Large intestine (tissue), 12 donors: ENCODE measurements at places on chromosomes 13 and 19. TPM values are rescaled to one million over a fixed set of nuclear protein-coding genes. Genes with fewer than 3 reads are reported as not detected.

DNA sequence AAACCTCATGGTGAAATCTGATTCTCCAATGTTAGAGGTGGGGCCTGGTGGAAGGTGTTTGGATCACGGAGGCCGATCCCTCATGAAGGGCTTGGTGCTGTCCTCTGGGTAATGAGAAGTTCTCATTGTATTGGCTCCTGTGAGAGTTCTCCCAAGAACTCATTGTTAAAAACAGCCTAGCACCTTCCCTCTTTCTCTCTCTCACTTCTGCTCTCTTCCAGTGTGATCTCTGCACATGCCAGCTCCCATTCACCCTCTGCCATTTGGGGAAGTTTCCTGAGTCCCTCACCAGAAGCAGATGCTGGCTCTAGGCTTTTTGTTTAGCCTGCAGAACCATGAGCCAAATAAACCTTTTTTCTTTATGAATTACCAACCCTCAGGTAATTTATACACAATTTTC, 3.1 kb upstream of the SUCLA2 start:
- no peaks in the 10 kb centered on the region for H3K27me3 ChIP-seq
- H3K4me3 ChIP-seq: no peak overlapping the region
- no peak for DNase-seq
- H3K4me1 ChIP-seq: no peaks in the 10 kb centered on the region

- H3K27me3 ChIP-seq: no peaks in the 10 kb centered on the region
- peak; percentile 88 for DNase-seq
- H3K36me3 ChIP-seq: peaks cover 47% of the 10 kb centered on the region
- H3K4me3 ChIP-seq: peak overlapping the region; percentile 97
These were observed 3.9 kb downstream of the SLC1A5 start for GRCh38 chr19:46784262-46785053.

DNA sequence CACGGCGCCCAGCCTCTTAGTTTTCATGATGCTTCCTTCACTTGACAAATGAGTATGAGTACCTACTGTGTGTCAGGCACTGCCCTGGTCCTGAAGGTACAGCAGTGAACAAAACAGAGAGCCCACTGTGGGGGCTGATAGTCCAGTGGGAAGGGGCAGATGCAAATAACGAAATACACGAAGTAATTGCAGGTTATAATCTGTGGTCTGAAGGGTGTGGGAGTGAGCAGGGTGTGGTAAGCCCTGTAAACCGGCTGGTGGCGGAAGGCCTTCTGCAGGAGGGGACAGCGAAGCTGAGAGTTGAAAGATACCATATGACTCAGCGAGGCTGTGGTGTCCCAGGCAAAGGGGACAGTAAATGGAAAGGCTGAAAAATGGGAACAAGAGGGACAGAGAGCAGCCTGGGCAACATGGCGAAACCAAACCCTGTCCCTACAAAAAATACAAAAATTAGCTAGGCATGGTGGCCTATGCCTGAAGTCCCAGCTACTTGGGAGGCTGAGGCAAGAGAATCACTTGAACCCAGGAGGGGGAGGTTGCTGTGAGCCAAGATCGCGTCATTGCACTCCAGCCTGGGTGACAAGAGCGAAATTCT, 60.5 kb downstream of the MAP4K1 start:
- no peaks in the 10 kb centered on the region for H3K27me3 ChIP-seq
- no peak overlapping the region for H3K4me3 ChIP-seq

GRCh38 chr19:50430888-50431342, 1.8 kb upstream of the MYBPC2 start:
- H3K27me3 ChIP-seq: peaks cover 56% of the 10 kb centered on the region
- DNase-seq: no peak
- H3K27ac ChIP-seq: no peak overlapping the region
- peaks cover 14% of the 10 kb centered on the region for H3K4me1 ChIP-seq

DNA sequence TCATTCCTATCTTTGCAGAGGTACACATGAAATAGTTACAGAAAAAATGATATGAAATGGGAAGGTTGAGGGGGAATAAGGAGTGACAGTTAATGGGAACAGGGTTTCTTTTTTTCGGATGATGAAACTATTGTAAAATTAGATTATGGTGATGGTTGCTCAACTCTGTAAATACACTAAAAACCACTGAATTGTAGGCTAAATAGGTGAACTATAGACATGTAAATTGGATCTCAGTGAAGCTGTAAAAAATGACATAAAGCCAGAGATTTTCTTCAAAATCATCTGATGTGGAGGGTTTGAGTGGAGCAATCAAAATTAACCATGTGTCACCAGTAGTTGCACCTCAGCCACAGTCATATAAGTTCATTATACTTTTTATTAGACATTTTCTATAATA, 6.6 kb upstream of the FLT3 start:
- H3K36me3 ChIP-seq: no peaks in the 10 kb centered on the region
- H3K4me3 ChIP-seq: no peak overlapping the region
- no peak for DNase-seq
- H3K27me3 ChIP-seq: peaks cover 21% of the 10 kb centered on the region
- H3K27ac ChIP-seq: no peak overlapping the region
- no peaks in the 10 kb centered on the region for H3K4me1 ChIP-seq

- no peaks in the 10 kb centered on the region for H3K36me3 ChIP-seq
- no peak for DNase-seq
- H3K27me3 ChIP-seq: no peaks in the 10 kb centered on the region
- H3K4me3 ChIP-seq: no peak overlapping the region
- H3K27ac ChIP-seq: no peak overlapping the region
- H3K4me1 ChIP-seq: peaks cover 22% of the 10 kb centered on the region
These were observed 14.8 kb upstream of the FCGBP start for GRCh38 chr19:39949026-39949747.

GRCh38 chr13:80245162-80245733, 95.7 kb downstream of the SPRY2 start:
- no peak overlapping the region for H3K4me3 ChIP-seq
- no peak overlapping the region for H3K27ac ChIP-seq
- DNase-seq: no peak
- no peaks in the 10 kb centered on the region for H3K4me1 ChIP-seq
- no peaks in the 10 kb centered on the region for H3K27me3 ChIP-seq

GRCh38 chr19:11016631-11017030, 55.8 kb downstream of the SMARCA4 start:
- H3K4me1 ChIP-seq: peaks cover 18% of the 10 kb centered on the region
- H3K27ac ChIP-seq: no peak overlapping the region
- no peaks in the 10 kb centered on the region for H3K27me3 ChIP-seq
- no peak for DNase-seq
- no peak overlapping the region for H3K4me3 ChIP-seq
- peaks cover 93% of the 10 kb centered on the region for H3K36me3 ChIP-seq

DNA sequence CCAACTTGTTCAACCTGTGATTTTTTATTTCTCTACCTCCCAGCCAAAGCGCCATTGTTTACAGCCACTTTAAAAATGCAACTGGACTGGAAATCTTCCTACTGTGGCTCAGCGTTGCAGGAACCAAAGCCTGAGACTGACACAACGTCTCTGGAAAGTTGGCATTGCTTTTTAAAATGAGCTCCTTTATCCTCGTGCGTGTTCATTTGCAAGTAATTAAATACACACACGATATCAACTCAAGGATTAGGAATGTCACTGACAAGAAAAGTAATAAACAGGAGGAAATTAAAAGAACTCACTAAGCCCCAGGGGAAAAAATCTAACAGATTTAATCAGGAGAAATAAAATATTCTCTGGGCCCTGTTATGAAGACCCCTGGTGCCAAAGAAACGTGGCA, 184.6 kb upstream of the IRS2 start:
- no peaks in the 10 kb centered on the region for H3K27me3 ChIP-seq
- no peak overlapping the region for H3K27ac ChIP-seq
- no peaks in the 10 kb centered on the region for H3K36me3 ChIP-seq
- no peak overlapping the region for H3K4me3 ChIP-seq
- DNase-seq: no peak

DNA sequence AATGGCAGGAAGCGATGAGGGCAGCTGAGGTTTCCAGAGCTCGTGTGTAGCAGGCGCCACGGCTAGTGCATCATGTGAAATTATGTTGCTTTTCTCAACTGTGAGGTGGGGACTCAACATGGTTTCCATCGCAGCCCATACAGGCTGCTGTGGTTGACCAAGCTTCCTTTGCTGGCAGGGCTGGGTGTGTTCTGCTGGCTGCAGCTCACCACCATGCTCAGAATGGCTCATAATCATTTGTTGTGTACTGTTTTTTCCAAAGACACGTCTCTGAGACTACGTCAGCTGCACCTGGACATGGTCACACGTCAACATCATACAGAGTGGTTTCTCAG, 16.1 kb upstream of the RASA3 start:
- H3K4me3 ChIP-seq: no peak overlapping the region
- no peak overlapping the region for H3K27ac ChIP-seq
- H3K27me3 ChIP-seq: no peaks in the 10 kb centered on the region
- no peaks in the 10 kb centered on the region for H3K36me3 ChIP-seq

- no peak overlapping the region for H3K27ac ChIP-seq
- H3K36me3 ChIP-seq: no peaks in the 10 kb centered on the region
- H3K4me1 ChIP-seq: no peaks in the 10 kb centered on the region
- H3K4me3 ChIP-seq: no peak overlapping the region
- H3K27me3 ChIP-seq: no peaks in the 10 kb centered on the region
- no peak for DNase-seq
These were observed 23.5 kb downstream of the FAM187B start for GRCh38 chr19:35204799-35205732.

DNA sequence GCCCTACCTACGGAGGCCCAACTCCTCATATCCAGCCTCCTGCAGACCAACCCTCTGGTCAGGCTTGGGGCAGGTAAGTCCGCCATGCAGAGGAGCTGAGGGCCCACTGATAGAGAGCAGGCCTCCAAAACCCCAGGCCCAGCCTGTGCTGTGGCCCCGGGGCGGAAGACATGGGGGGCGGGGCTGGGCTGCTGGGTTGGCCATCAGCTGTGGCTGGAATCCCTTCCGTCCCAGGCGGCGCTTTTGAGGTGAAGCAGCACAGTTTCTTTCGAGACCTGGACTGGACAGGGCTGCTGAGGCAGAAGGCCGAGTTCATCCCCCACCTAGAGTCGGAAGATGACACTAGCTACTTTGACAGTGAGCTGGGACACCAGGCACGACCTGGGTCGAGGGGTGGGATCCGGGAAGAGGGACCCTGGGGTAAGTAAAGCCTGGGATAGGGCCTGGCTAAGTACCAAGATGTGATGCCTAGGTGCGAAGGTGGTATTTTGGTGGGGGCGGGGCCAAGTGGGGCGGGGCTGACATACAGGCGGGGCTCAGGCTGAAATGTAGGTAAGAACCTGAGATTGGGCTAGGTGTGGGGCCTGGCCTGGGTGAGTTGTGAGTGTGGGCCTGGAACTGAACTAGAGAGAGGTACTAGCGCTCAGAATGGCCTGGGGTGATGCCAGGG, 15.4 kb downstream of the DNASE2 start:
- no peaks in the 10 kb centered on the region for H3K4me1 ChIP-seq
- no peak for DNase-seq
- no peak overlapping the region for H3K27ac ChIP-seq

- H3K4me1 ChIP-seq: peaks cover 4% of the 10 kb centered on the region
- H3K36me3 ChIP-seq: peaks cover 7% of the 10 kb centered on the region
- no peaks in the 10 kb centered on the region for H3K27me3 ChIP-seq
- H3K4me3 ChIP-seq: no peak overlapping the region
These were observed 20.6 kb downstream of the BRSK1 start for GRCh38 chr19:55304279-55304978.

DNA sequence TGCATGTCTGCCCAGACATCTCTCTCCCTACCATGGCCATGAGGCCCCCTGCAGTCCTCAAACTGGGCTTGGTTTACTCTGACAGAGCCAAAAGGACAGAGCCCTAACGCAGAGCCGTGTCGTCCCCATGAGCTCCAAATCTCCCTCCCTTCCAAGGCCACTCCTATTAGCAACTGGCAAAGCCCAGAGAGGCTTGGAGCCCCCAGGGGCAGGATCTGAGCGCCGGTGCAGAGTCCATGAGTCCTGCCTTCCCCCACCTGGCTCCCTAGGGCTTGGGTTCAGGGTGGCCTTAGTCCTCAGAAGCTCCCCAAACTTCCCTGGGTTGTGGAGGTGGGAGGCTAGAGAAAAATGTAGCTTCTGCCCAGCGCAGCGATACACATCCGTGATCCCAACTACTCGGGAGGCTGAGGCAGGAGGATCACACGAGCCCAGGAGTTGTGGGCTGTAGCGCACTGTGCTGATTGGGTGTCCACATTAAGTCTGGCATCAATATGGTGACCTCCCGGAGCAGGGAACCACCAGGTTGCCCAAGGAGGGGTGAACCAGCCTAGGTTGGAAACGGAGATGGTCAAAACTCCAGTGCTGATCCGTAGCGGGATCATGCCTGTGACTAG, 7.4 kb upstream of the PGPEP1 start:
- DNase-seq: peak; percentile 35
- no peak overlapping the region for H3K27ac ChIP-seq
- H3K4me3 ChIP-seq: no peak overlapping the region
- peaks cover 42% of the 10 kb centered on the region for H3K4me1 ChIP-seq
- no peaks in the 10 kb centered on the region for H3K36me3 ChIP-seq

DNA sequence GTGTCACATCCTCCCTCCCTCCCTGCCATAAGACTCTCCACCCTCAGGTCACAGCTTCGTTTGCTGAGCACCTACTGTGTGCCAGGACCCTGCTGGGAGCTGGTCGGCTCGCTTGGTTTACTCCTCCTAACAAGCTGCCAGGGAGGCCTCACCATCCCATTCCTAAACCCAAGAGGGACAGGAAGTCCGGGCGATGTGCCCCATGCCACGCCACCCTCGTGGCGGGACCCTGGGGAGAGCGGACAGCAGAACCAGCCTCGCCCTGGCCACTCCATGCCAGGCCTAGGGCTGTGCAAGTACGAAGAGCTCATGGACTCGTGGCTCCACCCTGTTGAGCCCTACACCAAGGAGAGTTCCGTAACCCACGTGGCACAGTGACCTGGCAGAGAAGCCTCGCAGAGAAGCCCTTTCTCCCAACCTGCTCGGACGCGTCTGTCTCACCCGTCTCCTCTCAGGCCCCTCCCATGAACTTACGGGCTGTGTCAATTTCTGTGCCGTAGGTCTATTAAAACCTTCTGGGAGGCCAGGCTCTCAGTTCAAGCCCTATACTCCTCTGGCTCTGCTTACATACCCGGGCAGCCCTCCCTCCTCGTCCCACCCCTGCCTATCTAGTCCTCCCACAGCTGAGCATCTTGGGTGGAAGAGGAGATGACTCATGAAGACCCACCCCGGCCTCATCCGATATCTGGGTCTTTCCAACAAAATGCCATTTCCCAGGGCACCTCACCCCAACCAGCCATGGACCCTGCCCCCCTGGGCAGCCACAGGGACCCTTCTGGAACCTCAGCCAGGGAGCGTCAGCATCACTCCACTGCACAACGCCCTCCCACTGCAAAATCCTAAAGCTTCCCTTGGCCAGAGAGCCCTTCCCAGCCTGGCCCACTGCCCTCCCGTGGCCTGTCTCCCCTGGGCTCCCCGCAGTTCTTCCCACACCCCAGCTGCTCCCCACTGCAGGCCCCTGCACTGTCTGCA, 2.6 kb downstream of the UBXN6 start:
- H3K27me3 ChIP-seq: no peaks in the 10 kb centered on the region
- peaks cover 12% of the 10 kb centered on the region for H3K4me1 ChIP-seq
- no peak overlapping the region for H3K27ac ChIP-seq
- DNase-seq: no peak
- peaks cover 35% of the 10 kb centered on the region for H3K36me3 ChIP-seq

- H3K4me1 ChIP-seq: no peaks in the 10 kb centered on the region
- H3K27me3 ChIP-seq: peaks cover 2% of the 10 kb centered on the region
- H3K4me3 ChIP-seq: no peak overlapping the region
- no peak for DNase-seq
- no peak overlapping the region for H3K27ac ChIP-seq
These were observed 18.8 kb downstream of the FAM216B start for GRCh38 chr13:42800109-42800643.

- no peaks in the 10 kb centered on the region for H3K4me1 ChIP-seq
- H3K4me3 ChIP-seq: no peak overlapping the region
- H3K36me3 ChIP-seq: no peaks in the 10 kb centered on the region
- no peaks in the 10 kb centered on the region for H3K27me3 ChIP-seq
These were observed 81.7 kb downstream of the TNFRSF19 start for GRCh38 chr13:23651887-23652286.

The PCDH9 gene
- 1.8 TPM for polyA plus RNA-seq

The TGFBR3L gene
- 1.4 TPM for polyA plus RNA-seq

The NLRP4 gene
- polyA plus RNA-seq: not detected

The TMEM86B gene
- 69.0 TPM for polyA plus RNA-seq

The PGLYRP1 gene
- 0.07 TPM for polyA plus RNA-seq

The DMWD gene
- 24.4 TPM for polyA plus RNA-seq

The ZNF665 gene
- 6.3 TPM for polyA plus RNA-seq
